CD4-positive, alpha-beta T cell treated with Interferon gamma for 1 hour (primary cell): ENCODE measurements at places on chromosomes 12 and 14.

DNA sequence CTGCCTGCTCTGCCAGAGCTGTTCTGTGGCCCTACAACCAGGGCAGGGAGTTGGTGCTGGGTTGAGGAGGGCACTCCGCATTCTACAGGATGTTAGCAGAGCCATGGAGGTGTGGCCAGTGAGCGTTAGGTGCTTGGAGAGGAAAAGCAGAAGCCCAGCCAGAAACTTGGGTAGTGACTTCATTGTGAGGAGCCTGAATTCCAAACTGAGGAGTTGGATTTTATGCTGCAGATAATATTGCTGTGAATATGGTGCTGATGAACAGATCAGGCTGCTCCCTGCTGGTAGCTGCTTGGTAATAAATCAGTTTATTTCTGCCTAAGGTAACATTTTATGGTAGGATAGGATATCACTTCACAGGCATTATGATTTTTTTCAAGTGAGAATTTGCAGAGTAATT, 7.1 kb upstream of the CCDC175 start:
- DNase-seq, result no peak

DNA sequence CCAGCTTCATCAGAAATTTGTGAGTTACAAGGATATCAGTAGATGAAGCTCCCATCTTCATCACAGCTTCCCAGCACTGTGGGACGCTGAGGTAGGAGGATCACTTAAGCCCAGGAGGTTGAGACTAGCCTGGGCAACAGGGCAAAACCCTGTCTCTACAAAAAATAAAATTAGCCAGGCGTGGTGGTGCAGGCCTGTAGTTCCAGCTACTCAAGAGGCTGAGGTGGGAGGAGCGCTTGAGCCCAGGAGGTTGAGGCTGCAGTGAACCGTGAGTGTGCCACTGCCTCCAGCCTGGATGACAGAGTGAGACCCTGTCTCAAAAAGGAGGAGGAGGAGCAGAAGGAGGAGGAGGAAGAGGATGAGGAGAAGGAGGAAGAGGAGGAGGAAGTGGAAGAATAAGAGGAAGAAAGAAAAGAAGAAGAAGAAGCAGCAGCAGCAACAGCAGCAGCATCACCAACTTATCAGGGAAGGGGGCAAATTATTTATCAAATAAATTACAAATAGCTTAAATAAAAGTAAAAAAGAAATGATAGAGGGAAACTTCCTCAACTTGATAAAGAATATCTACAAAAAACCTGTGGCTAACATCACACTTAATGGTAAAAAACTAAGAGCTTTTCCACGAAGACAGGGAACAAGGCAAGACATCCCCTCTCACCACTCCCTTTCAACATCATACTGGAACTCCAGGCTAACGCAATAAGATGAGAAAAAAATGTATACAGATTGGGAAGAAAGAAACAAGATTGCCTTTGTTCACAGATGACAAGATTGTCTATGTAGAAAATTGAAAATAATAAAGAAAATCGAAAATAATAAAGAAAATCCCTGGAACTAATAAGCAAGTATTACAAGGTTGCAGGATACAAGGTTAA, 69.6 kb downstream of the NINJ2 start:
- no peak for DNase-seq

DNA sequence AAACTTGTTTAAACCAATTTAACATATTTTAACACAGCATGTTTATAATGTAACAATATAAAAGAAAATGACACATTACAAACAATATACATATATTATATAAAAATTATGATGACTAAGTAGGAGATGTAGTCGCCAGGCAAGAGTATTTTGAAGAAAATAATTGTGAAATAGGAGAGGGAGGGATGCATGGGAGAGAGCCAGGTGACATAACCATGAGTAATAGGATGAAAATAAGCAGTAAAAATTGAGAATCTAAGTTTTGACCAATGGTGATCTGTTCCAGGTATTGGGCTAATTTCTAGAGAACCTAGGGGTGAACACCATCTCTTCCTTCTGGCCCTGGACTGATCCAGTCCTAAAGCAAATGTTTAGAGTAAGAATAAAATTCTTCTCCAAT, 315.2 kb upstream of the G2E3 start:
- DNase-seq, result no peak

- DNase-seq, result no peak
Observed at GRCh38 chr14:54609576-54609975, 42.6 kb downstream of the SAMD4A start.

DNA sequence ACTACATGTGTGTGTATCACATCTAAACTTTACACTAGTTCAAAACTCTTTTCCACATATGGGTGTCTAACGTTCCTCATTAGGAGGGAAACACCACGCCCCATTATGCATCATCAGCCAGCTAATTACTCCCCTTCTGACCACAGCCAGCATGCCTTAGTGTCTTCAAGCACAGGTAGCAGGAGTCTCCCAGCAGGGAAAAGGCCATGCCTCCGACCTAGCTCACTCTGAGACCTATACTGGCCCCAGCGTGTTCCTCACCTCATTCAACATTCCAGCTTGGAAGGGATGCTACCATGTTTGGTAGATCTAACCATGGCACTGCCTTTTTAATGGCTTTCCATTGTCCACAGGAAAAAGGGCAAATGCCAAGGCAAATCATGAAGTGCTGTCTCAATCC, 66.1 kb upstream of the PRB2 start:
- DNase-seq, result no peak

DNA sequence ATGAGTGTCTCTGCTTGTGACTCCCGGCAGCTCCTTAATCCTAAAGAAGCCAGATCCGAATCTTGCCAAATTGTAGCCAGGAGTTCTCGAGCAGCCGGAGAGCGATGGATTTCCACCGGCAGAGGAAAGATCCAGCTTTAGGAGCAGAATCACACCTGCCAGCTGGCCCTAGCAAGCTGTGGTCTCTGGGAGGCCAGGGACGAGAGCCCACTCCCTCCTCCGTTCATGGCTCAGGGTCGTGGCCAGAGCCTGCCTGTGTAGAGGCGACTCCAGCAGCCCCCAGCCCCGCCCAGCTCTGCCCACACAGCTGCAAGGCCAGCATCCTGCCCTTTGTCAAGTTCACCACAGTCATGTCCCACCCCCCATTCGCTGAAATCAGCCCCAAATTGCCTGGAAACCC, 121.0 kb downstream of the SCARB1 start:
- DNase-seq, result no peak

- DNase-seq, result no peak
Observed at GRCh38 chr12:117408161-117408791, 46.9 kb upstream of the NOS1 start.

DNA sequence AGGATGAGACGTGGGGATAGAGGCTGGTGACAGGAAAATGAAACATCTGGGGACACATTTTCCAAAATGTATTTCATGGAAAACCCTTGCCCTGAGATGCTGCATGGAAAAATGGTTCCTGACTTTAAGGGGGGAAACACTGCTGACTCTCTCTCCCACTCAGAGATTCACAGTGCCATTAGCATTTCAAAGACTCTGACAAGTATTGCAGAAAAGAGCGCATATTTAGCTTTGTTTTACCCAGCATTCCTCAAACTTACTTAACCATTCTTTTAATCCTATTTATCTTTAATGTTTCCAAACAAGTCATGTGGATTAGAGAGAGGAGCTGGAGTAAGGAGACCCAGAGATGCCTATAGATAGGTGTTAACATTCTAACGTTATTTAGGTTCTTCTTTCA, 141.8 kb upstream of the DYRK2 start:
- no peak for DNase-seq

DNA sequence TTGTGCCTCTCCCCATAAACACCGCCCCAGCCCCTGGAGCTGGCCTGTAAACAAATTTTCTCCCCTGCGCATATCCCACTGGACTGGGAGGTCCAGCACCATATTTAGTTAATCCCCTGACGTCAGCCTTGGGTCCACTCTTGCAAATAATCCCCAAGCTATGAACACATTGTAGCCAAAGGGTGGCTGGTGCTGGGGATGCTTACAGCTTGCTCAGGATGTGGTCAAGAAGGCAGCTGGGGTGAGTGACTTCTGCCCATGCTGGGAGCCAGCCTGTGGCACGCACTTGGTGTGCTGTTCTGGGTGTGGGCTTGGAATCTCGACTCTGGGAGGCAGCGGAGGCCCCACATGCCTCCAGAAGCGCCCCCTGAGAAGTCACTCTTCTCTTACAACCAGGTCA, 32.1 kb downstream of the CMKLR1 start:
- no peak for DNase-seq

- no peak for DNase-seq
Observed at GRCh38 chr12:123732251-123732650, 20.1 kb downstream of the ATP6V0A2 start.

DNA sequence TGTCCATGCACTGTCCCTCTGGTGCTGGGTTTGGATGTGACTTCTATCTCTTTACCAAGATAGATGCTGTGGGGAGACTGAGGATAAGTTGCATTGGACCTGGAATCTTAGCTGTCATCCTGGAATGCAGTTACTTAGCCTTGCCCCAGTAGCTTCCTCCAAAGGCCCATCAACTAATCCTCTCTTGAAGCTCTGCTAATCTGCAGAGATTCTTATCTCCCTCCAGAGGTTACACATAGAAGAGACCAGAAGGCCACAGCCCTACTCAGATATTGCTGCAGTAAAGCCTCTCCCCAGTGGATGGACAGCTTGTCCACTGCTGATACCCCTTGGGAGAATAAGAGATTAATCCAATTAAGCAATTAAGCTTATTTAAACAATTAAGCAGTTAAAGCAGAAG, 867.2 kb downstream of the BCL11B start:
- no peak for DNase-seq

DNA sequence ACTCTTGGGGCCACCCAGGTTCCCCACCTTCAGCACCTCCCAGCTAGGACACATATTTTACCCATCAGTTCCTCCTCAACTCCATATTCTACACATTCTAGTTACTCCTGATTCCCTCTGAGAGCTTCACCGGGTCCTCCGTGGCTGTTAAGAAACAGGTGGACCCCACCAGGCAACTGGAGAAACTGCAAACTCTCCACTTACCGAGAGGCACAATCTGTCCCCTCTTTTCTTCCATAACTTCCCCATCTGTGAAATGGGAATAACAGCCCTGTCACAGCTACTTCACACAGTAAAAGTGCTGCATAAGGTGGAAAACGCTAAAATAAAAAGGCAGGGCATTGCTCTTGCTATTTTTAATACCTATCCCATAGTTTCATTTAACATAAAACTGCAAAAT, 1.5 kb downstream of the SLC7A8 start:
- DNase-seq, result no peak

DNA sequence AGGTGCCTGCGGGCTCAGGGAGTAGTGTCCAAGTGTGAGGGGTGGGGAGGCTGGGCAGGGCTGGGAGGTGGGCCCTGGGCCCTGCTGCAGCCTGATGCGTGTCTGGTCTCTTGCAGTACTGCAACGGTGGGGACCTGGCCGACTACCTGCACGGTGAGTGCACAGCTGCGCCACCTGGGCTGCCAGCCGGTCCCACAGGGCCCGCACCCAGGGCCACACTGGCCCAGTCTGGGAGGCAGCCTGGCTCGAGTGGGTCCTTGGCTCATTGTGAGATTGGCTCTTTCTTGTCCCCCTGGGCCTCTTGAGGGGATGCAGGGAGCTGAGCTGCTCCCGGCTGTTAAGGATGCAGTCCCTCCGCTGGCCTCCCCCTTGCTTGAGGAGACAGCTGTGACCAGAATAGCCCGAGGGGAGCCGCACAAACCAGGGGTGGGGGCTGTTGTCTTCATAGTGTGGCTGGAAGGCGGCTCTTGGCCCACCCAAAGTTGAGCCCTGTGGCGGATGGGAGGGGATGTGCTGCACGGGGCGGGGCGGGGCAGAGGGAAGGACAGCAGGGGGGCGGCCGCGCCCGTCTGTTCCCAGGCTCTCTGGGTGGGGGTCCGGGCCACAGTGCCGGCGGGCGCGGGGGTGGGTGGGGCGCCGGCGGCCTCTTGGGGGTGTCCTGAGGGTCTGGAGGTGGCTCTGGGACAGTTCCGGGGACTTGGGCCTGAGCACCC, 13.1 kb downstream of the ULK1 start:
- no peak for DNase-seq

- no peak for DNase-seq
Observed at GRCh38 chr14:105064001-105064400, 1.2 kb downstream of the GPR132 start.

GRCh38 chr14:100159865-100160533, 554 bp upstream of the DEGS2 start:
- no peak for DNase-seq

- no peak for DNase-seq
Observed at GRCh38 chr12:87381742-87382141, 647.5 kb downstream of the C12orf50 start.

DNA sequence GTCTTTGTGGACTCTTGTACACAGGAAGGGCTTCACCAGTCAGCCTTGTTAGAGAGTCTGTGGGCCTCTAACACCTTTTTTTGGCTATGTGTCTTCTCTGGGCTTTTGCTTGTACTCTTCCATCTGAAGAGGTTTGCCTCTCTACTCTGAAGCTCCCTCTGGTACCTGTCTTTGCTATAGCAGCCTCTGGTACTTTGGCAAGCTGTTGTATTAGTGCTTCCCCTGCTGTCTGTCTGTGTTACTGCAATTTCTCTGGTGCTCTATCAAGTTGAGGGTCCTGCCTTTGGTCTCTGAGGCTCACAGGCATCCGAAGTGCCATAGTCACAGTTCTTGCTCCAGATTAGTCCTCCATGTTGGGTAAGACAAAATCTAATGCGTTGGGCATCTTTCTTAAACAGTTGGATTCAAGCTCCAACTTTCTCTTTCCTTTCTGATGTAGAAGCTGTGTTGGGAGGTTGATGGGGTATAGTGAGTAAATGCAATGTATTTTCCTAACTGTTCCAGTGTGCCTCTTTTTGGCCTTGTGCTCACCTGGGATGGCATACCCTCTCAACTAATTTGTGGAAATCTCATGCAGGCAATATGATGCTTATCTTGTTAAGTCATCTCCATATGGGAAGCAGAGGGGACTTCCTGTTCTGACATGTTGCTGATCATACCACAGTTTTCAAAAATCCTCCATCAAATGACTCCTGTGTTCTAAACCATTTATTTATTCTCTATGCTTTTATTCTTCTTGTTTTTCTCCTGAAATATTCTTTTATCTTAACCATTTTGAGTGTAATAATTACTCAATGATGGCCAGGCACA, 88.8 kb downstream of the ATF7IP start:
- DNase-seq, result peak; percentile 18

GRCh38 chr14:83290447-83290846, 1756.8 kb upstream of the SEL1L start:
- DNase-seq, result no peak

DNA sequence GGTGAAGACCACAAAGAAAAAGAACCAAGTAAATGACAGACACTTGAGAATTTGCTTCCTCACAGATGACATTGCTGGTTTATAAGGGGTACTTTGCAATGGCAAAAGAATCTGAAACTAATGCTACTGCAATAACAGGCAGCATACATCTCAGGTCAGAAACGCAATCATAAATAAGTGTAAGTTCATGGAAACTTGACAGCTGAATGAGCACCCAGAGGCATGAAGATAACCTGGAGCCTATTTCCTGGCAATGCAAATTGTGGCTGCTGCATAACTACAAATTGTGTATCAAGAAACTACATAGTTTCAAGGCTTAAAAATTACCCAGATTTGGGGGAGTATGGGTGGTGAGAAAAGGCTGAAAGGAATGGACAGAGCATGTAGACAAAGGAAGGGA, 8.5 kb upstream of the MYO1A start:
- no peak for DNase-seq
